ENCODE measurements at places on chromosomes 6 and 20.

DNA sequence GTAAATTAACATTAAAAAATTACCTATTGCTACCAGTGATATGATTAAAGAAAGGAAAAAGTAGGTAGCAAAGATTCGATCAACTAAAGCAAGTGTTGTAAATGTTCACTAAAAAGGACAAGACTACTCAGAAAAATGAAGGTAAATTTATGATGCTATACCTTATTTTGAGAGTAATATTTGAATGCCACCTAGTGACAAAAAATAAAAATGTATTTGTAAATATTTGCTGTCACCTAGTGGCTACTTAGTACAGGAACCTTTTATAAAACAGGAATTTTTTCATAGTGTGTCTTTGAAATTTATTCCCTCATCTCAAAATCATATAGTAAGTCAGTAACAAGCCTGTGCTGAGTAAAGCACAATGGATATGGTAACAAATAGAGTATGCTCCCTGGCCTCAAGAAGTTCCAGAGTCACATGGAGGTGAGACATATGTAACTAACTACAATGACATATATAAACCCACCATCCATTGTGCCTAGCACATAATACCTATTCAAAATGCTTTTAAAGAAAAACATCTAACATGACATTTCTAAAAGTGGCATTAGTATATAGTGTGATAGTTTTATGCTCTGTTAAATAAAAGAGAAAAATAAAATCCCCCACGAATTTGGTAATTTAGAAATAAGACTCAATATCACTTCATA lies 193.1 kb upstream of the SIM1 start:
- DNase-seq = no peak

DNA sequence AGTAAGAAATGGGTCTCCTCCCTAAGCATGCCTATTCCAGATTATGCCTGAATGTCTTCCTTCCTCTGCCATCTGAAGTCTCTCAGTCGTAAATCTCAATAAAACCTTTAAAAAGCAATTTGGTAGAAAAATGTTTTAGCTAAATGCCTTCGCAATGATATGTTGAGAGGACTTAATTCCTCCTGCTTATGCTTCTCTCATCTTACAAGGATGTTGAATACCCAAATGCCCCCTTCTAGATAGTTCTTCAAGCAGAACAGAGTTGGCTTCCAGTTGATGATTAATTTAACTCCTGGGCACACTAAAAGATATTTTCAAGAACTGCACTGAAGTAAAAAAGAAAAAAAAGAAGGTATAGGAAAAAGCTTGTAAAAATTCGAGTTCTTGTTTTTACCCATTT lies 275.0 kb upstream of the SPTLC3 start:
- DNase-seq = no peak

- DNase-seq = no peak
Observed at GRCh38 chr6:156502969-156503504, 274.1 kb upstream of the ARID1B start.

DNA sequence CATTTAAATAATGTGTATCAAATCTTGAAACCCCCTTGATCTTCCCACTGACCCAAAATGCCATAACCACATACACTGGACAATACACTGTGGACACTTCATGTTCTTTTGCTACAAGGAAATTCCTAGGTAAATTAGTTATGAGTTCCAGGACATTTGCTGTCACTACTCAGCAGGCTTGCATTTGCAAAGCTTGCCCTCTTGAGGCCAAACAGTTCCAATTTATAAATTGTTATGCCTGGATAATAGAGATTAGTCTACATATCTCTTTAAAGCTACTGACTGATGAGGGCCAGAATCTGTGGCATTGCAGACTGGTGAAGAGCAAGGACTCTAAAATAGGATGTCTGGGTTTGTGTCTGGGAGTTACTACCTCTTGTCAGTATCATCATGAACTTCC lies 17.4 kb upstream of the RAB32 start:
- DNase-seq = no peak

DNA sequence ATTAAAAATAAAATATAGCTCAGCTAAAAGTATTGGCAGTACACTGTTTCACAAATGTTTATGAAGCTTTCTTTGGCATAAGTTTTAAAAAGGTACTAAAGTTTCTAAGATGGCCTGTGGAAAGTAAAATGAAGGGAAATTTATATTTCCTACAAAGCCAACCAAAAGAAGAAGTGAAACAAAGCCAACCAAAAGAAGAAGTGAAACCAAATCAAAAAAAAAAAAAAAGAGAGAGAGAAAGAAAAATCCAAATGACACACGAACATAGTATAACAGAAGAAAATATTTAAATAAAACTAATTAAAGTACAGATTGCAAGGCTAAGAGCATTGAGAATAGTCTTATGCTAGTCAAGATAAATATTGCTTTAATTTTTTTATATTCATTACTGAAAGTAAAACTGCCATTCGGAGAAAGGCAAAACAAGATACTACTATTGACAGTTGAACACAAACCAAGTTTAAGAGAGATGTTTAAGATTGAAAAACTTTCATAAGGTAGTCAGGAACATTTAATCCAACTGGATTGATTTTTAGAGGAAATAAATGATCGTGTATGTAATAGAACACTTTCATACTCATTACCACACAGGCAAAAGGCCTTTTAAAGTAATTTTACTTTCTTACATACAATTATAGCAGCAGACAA lies 12.8 kb upstream of the KHDRBS2 start:
- no peak for DNase-seq

DNA sequence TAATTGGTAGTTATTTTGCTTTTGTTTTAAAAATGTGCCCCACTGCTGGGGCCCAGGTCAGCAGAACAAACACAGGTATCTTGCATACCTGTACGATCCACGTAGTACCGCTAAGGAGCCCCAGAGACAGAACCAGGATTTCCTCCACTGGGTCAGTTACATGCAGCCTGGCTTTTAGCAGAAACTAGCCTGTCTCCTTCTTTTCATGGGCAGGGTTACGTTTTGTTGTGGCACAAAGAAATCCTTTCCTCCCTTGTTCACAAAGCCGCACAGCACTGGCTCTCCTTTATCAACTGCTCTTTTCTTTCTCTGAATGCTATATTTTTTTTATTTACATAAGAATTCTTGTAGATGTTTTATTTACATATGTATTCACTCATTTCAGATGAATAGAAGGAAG lies 190.3 kb upstream of the POU3F2 start:
- DNase-seq = no peak

DNA sequence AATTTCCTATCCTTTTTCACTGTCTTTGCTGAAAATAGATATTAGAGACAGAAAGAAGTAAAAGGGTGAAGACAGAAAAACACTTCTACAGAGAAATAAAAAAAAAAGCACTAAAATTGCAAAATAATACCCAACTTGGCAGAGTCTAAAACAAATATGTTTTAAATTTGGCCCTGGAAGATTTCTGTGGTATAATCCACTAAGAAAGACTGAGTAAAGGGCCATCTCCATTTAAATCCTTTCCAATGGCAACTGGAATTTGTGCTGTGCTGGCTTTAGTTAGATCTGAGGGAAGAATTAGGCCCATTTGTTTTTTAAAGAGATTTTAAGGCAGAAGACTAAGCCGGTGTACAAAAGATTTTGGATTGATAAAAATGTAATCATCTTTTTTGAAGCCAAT lies 321.2 kb downstream of the GJA1 start:
- no peak for DNase-seq

- DNase-seq = no peak
Observed at GRCh38 chr6:15293674-15294073, 47.8 kb downstream of the JARID2 start.

DNA sequence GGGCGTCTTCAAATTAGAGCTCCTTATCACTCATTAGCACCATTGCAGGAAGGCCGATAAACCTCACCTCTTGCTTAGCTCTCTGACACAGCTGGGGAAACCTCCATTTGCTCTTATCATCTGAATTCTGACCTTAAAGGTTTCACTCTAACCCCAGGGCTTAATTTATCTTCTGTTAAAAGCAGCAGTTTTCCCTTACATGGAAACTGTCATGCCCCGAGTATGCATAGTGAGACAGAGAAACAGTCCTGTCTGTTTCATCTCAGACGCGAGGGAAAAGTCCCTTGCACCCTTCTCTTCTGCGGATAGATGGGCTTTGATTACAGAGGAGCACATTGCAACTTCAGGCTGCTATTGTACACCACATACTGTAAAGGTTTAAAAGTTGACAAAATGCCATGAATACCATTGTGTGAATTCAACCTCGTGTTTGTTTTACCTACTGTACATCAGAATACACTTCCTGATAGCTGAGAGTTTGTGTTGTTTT lies 191.5 kb upstream of the BMP2 start:
- no peak for DNase-seq

- DNase-seq = no peak
Observed at GRCh38 chr6:26454631-26455030, 3.1 kb upstream of the BTN2A1 start.

GRCh38 chr20:2656471-2657117 lies 4.2 kb downstream of the NOP56 start:
- no peak for DNase-seq

DNA sequence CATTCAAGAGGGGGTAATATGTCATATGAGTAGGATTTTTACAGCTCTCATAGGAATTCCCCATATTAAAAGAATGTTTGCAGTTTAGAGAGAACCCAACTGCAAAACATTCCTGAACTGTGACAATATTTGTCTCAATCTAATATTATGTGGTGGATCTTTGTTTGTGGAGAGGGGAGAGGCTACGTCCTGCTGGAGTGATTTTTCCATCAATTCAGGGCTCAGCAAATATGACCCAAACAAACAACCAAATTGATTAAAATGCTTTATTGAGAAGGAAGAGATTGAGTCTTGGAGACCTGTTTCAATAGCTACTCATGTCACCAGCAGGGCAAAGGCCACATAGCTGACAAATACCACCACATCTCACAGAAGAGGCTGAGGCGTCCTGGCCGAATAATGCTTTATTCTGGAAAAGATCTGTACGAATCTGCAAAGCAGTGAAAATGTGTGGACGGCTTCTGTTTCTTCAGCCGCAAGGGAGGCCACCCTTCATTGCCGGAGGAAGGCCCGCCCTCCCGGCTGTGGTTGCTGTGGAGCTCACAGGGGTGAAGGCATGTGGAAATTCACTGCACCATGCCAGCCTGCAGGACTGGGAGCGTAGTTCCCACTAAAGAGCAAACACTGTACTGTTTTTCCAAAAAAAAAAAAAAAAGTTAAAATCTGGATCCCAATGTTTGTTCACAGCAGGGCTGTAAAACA lies 89.7 kb upstream of the QKI start:
- DNase-seq = no peak

GRCh38 chr6:107956586-107957307 lies 1.3 kb downstream of the SEC63 start:
- no peak for DNase-seq

- no peak for DNase-seq
Observed at GRCh38 chr6:18211338-18211737, 53.0 kb downstream of the DEK start.

- no peak for DNase-seq
Observed at GRCh38 chr6:5946181-5946580, 60.5 kb downstream of the NRN1 start.

DNA sequence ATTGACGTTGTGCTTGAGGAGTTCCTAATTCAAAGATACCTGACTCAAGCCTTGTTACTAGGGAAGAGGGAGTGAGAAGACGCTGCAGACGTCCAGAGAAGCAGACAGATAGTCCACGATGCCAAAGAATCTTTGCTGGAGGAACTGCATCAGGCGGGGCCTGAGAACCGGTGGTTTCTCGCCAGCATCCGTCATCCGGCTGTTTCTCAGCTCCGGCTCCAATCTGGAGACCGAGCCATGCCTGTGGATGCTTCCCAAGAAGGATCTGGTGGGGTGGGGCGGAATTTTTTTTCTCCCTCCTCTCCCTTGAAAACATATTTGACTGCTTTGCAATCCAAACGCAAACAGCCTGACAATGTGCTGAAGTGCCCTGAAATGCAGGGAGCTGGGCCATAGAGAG lies 125.8 kb upstream of the SRSF6 start:
- DNase-seq = no peak

DNA sequence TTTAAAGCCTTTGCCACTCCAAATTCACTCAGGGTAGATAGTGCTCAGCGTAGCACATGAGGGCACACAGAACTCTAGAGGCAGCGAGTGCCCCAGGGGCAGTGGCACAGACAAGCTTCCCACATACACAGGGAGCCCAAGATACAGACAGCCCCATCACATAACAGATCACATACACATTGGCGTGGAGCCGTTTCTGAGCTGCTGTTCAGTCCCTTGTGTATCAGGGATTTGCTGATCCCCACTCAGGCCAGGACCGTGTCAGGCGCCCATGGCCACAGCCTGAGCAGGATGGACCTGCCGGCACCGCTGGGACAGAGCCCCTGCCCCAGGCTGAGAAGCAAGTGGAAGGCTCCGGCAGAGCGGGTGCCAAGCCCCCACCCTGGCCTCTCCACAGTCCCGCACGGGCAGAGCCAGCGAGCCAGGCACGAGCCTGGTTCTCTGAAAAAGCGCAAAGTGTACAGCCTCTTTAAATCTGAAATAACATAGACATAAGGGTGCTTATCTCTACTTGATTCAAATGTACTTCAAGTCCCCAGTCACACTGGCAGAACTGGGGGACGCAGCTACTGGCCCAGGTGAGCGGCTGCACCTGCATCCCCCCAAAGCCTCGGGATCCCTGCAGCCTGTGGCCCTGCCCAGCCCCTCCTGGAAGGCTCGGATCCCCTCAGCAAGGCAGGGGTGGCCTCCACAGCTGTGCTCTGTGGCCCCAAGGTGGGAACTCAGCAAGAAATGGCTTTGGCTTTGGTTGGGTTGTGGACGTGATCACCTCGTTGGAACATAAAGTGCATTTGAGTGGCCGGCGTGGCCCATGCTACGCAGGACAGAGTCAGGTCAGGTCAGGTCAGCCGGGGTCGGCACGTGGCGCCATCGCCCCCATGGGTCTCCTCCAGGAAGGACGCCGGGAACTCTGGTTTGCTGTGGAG lies 231.3 kb downstream of the ERMARD start:
- no peak for DNase-seq

DNA sequence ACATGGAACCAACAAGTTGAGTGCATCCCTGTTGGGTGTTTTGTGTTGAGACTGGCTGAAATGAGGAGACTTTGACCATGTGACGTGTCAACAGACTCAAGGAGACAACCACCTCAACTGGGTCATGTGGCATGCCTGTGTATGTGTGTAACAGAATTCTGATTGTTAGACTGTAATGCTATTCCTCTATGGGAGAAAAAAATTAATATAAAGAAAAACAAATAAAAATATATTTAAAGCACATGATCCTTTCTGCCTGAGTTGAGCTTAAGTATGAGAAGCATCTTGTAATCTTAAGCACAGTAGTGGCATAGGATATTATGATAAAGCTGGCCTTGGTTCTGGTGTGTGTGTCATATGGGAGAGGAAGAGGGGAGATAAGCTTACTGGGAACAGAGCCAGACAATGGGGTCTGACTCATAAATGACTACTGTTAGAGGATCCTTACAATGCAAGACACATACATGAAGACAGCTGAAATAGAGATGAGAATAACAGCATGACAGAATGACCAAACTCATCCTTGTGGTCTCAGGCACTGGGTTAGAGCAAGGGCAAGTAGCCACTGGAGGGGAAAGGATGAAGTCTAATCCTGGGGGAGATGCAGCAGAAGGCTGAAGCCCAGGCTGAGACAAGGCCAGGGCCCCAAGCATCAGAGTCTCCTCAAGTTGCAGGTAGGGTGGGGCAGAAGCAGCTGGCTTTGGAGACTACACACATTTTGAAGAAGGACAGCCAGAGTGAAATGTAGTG lies 9.2 kb downstream of the TP53INP2 start:
- no peak for DNase-seq

GRCh38 chr6:6891125-6891721 lies 216.5 kb upstream of the RREB1 start:
- no peak for DNase-seq
